ENCODE measurements at places on chromosomes 4 and X.

- no peak for DNase-seq
These were observed 123.0 kb downstream of the RASGEF1B start for GRCh38 chr4:81348778-81349094.

- DNase-seq, result no peak
These were observed 28.3 kb upstream of the MAGEC2 start for GRCh38 chrX:142233400-142233799.

- no peak for DNase-seq
These were observed 207.3 kb upstream of the DCAF8L1 start for GRCh38 chrX:28188526-28188925.

GRCh38 chr4:101418466-101418865 is 71.1 kb upstream of the PPP3CA start:
- DNase-seq, result no peak

- DNase-seq, result peak; percentile 4
These were observed 76.2 kb downstream of the STARD8 start for GRCh38 chrX:68723491-68724155.
